ENCODE measurements at places on chromosomes 13 and 19. TPM values are rescaled to one million over a fixed set of nuclear protein-coding genes. Genes with fewer than 3 reads are reported as not detected.

Gene PAK4
- total RNA-seq, result 22.4 TPM

Gene RFX1
- total RNA-seq, result 15.3 TPM

Gene ZNF471
- total RNA-seq, result 5.9 TPM

Gene PCDH17
- total RNA-seq, result 4.0 TPM

Gene KATNAL1
- total RNA-seq, result 10.2 TPM

Gene RINL
- 4.2 TPM for total RNA-seq

Gene CNFN
- not detected for total RNA-seq

Gene UFM1
- 47.7 TPM for total RNA-seq

Gene ZNF468
- 10.9 TPM for total RNA-seq

Gene LACC1
- 4.1 TPM for total RNA-seq

Data from ovary (tissue), 10 donors.